ENCODE measurements at places on chromosomes 1 and 21.

GRCh38 chr1:217268058-217268457, 362.8 kb downstream of the GPATCH2 start:
- no peak for DNase-seq

DNA sequence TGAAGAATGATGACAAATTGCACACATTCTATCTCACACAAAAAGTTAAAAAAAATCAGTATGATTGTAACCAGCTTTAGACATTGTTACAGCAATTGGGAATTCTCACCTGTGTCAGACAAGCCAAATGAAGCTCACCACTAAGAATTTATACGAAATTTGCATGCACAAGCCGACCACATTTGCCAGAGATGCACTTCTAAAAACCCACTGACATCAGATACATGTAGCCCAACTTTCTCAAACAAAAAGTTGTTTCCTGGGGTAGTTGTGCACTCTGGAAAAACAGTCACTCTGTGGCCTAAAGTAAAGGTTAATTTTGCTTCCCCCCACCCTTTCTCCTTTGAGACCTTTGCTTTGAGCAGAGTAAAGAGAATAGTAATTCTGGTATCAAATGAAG, 67.9 kb upstream of the IL12RB2 start:
- DNase-seq: no peak

DNA sequence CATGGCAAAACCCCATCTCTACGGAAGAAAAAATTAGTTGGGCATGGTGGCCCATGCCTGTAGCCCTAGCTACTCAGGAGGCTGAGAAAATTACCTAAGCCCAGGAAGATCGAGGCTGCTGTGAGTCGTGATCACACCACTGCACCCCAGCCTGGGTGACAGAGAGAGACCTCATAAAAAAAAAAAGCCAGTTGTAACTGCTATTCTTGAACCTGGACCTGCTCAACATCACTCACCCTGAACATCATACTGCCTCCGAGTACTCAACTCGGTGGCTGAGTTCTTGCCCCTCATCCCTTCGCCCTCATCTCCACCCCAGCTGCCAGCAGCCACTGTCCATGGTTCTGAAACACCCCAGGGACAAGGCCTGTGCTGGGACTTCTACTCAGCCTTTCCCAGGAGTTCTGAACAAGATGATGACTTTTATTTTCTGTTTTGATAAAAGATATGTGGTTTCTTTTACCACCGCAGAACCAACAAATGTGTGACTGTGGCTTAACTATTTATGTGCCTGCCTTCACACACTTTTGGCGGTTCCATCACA, 5.4 kb upstream of the DISP3 start:
- no peak for DNase-seq

GRCh38 chr1:119773711-119774241, 5.1 kb upstream of the HMGCS2 start:
- no peak for DNase-seq

GRCh38 chr1:219416598-219417238, 196.2 kb downstream of the ZC3H11B start:
- no peak for DNase-seq

DNA sequence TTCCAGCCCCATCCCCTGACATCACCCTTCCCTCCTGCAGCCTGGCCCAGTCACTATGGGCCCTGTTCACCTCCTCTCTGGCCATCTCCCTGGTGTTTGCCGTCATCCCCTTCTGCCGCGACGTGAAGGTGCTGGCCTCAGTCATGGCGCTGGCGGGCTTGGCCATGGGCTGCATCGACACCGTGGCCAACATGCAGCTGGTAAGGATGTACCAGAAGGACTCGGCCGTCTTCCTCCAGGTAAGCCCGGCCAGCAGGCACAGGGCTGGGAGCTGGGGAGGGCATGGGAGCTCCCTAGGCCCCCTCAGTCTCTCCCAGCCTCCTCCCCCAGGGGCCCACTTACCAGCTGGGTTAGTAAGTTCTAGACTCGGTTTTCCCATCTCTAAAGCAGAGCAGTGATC, 52.1 kb downstream of the ELK4 start:
- no peak for DNase-seq

DNA sequence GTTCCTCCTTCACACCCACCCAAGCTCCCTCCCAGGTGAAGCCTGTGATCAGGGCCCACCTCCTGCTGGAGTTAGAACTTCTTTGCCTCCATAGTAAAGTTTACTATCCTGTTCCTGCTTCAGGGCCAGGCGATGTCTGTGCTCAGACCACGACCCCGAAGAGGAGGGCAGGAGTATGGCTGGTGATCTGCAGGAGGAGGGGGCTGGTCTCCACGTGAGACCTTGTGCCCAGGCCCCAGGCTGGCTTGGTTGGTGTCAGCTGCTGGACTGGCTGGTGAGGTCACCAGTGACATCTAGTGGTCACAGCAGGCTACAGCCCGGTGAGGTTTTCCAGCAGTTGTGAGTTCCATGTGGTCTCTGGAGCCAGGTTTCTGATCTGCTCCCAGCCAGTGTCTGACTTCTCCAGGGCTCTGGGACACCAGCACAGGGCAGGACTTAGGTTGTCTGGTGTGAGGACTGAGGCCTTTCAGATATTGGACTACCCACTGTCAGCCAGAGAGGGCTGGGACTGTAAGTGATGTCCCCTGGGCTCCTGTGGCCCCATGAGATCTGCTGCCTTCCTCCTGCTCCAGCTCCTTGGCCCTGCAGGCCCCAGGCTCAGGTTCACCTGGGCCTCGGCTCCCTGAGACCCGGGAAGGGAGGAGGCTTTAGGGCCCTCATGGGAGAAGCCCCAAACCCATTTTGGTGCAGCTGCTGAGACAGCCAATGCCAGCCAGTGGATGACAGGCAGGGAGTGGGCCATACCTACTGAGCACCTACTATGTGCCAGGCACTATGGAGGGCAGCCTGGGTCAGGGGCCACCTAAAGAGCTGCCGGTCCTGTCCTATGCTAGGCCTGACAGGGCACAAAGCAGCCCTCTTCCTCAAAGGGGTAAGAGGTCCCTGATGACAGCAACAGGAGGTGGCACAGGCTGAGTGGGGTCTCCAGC, 6.0 kb upstream of the UBL4B start:
- no peak for DNase-seq

DNA sequence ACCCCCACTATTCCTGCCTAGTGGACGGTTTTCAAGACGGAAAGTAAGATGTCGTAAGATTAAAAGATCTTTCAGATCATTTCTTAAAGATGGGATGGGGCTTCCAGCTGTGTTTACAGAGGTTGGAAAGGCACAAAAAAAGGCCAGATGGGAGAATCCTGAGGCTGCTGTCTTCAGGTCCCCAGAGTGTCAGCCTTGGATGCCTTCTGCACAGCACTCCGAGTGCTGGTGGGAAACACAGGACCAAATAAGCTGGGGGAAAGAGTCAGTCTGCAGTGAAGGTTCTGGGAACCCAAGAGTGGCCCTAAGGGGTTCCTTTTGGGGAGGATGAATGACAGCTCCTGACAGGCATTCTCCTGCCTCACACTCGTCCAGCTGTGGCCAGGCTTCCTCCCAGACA, 96.5 kb downstream of the COLGALT2 start:
- DNase-seq: no peak

GRCh38 chr1:47664356-47664755, 226.5 kb downstream of the FOXD2 start:
- DNase-seq: no peak

Data from activated CD4-positive, CD25-positive, alpha-beta regulatory T cell (primary cell).